ENCODE measurements at places on chromosomes 2 and 18.
A peak's percentile ranks its signal among the peaks of the same experiment; 100 is the strongest.

- no peak for DNase-seq
Observed at GRCh38 chr18:69400253-69400975, at the start of gene DOK6. Gene DOK6, plus strand, starts transcription at chr18:69400888.

GRCh38 chr2:216371721-216372702 is at the start of gene MARCHF4:
Gene MARCHF4, minus strand, starts transcription at chr2:216372483. Its CDS starts 2,223 bp downstream, at chr2:216370260.
- DNase-seq, result peak; percentile 72

GRCh38 chr2:128012698-128013097 is 15.2 kb downstream of the SAP130 start:
- no peak for DNase-seq

- no peak for DNase-seq
Observed at GRCh38 chr18:27750014-27750413, 426.9 kb downstream of the CDH2 start.

GRCh38 chr2:106124106-106124756 is 69.9 kb downstream of the UXS1 start:
- no peak for DNase-seq

GRCh38 chr2:10146366-10147005 is 23.9 kb downstream of the RRM2 start:
- no peak for DNase-seq

DNA sequence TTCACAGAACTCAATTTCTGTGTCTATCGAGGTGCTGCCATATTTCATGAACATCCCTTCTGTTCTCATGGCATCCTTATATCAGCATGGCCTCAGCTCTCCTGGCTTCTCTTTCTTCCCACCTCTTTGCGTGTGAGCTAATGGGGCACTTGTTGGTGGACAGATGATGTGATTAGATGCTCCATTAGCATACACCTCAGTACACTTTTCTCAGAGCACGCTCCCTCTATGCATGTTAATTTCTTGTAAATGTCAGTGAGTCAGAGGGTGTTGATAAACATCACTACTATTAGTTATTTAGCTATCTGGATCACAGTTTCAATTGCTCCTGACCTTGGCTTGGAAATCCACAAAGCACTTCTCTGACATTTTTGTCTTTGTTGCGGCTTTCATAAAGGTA is 159.4 kb downstream of the CD8B2 start:
- DNase-seq, result no peak

GRCh38 chr2:147051814-147052213 is 793.0 kb upstream of the ACVR2A start:
- no peak for DNase-seq

DNA sequence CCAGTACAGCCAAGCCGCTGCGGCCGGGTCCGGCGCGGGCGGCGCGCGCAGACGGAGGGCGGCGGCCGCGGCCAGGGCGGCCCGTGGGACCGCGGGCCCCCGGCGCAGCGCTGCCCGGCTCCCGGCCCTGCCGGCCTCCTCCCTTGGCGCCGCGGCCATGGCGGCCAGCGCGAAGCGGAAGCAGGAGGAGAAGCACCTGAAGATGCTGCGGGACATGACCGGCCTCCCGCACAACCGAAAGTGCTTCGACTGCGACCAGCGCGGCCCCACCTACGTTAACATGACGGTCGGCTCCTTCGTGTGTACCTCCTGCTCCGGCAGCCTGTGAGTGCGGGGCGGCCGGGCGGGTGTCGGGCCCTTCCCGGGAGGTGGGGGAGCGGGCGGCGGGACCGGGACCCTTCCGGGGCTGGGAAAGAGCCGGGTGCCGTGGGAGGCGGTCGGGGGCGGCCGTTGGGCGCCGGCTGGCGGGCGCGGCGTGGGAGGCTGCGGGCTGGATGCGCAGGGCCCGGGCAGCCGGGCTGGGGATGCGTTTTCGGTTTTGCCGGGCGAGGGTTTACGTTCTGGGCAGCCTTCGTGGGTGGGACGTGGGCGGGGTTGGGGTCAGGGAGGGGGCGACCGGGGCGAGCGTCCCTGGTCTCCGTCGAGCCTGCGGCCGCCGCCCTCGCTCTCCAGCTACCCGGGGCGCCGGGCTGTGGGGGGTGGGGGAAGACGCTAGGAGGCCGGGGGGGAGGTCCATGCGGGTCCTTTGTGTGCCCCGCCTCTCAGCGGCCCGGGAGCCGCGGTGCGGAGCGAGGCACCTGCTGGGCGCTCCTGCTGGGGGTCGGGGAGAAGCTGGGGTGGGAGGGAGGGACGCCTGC is 537 bp downstream of the AGFG1 start:
- DNase-seq, result peak; percentile 55

DNA sequence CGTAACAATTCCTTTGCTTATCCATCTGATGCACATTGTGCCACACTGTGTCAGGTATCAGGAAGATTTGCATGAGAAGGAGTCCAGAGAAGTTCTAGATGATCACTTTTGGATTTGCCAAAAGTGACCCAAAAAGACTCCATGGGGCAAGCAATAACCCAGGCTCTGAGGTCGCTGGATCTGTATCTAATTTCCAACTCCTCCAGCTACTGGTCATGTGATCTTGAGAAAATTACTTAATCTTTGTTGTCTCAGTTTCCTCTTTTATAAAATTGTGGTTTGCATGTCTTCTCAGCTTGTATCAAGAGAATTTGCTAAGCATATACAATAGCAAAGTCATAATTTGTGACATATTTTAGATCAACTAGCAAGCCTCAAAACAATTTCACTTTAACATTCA is 61.3 kb upstream of the ITGA4 start:
- DNase-seq, result no peak

GRCh38 chr18:35387152-35387571 is 10.0 kb upstream of the ZNF396 start:
- DNase-seq, result no peak

DNA sequence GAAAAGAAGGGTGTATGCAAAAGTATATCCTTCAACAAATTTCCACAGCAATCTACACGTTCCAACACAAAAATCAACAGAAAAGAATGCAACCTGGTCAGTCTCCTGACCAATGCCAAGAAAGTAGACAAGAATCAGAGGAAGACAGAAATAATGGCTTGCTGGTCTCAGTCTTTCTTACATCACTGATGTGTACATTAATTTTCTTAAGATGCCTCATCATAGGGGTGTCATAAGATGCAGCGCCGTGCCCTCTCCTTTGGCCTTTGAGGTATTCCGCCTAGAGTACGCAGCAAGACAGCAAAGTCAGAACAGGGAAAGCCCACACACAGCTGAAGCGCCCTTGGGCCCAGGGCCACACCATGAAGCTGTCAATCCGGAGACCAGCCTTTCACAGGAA is 112.9 kb downstream of the RIF1 start:
- no peak for DNase-seq

DNA sequence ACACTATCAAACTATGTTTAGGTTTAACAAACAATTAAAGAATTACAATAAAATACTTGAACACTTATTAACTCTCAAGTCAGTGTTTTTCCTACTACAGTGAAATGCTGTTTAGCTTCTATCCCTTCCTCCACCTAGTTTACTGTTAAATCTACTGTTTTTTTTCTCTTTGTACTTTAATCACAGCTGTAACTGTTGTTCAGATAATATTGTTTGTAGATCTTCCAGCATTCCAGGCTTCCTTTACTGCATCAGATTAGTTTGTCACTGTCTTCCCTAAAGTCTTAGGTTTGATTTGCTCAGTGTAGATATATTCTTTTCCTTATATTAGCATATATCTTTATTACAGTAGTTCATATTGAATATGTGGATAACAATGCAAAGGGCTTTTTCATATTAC is 22.5 kb downstream of the BIRC6 start:
- DNase-seq, result no peak

GRCh38 chr2:186862869-186863709 is 14.1 kb upstream of the ZSWIM2 start:
- no peak for DNase-seq

DNA sequence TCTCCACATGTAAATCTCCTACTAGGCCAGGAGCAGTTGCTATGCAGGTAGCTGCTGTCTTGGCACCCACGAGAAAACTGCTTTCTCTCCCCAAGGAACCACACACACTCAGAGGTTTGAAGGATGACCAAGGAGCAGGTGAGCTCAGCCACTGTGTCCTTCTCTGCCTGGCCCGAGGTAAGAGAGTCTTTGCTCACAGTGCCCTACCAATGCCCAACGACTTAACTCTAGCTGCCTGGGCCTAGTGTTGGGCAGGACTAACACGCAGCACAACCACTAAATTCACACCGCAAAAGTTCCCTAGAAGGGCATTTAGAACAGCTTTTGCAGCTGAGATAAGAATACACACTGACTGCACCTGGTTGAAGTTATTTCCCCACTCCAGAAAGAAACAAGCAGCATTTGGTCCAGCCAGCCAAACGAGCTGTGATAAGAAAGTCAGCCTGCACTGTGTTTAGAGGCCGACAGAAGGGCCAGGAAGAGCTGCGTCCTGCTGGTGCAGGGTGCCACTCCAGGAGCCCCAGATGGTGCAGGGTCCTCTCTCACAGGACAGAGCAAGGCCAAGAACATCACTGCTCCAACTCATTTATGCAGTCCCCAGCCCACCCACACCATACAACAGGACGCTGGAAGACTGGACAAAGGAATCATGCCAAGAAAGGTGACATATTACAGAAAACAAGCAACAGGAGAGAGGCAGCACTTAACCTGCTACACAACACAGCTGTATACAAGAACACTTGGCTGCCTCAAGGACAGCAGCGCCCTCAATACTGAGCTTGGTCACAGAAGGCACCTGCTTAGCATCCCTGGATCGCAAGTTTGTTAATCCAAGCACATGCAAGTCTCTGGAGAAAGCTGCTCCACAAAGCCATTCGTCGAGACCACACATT is 12.5 kb downstream of the HDLBP start:
- no peak for DNase-seq

DNA sequence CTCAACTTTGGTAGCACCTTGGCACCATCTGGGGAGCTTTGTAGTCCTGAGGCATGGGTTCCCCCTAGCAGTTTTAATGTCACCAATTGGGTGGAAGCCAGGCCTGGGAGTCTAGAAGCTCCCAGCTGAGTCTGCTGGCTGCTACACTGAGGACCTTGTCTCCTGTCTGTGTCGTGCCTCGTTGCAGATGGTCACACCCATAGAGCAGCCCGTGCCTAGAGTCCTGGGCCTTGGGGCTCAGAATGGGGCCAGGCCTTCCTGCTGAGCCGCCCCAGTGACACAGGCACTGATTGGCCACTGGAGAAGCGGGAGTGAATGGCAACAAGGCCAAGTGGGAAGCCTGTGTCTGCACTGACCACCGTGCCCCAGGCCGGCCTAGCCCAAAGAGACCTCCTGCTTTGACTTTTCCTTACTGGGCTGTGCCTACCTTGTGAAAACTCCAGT is 113.2 kb downstream of the SH3RF3 start:
- no peak for DNase-seq

GRCh38 chr2:16069663-16069932 is 129.2 kb downstream of the MYCN start:
- DNase-seq, result no peak

- DNase-seq, result no peak
Observed at GRCh38 chr2:73850009-73850408, 21.2 kb downstream of the STAMBP start.

GRCh38 chr2:51960841-51961335 is 929.0 kb upstream of the NRXN1 start:
- no peak for DNase-seq

GRCh38 chr2:172698041-172698863 is 37.4 kb upstream of the RAPGEF4 start:
- DNase-seq, result no peak

- no peak for DNase-seq
Observed at GRCh38 chr18:9952633-9953416, 39.0 kb downstream of the VAPA start.

- DNase-seq, result no peak
Observed at GRCh38 chr18:12645254-12645653, 12.7 kb downstream of the SPIRE1 start.

DNA sequence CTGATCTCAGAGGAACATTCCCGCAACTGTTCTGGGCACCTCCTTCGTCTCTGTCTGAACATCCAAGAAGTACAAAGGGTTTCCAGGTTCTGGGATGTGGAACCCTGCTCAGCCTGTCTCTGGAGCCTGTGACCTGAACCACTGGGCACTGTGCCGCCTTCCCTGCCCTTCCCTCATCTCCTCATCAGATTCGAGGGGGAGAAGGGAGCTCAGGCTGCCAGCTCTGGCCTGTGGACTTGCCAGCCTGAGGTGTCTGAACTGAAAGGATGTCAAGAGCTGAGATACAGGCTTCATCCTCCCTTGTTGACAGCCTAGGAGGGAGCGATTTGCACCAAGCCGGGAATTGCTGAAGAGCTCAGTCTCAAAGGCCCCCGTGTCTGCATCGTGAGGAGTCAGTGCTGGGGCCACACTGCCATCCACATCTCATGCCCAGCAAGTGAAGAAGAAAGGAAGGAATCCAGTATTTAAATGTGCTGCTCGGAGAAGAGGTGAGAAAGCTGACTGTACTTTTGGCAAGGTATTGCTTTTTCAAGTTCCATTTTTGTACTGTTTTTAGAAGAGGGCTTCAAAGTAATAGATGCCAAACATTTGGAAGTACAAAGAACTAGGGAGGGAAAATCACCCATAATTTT is 12.6 kb downstream of the NEU2 start:
- no peak for DNase-seq

DNA sequence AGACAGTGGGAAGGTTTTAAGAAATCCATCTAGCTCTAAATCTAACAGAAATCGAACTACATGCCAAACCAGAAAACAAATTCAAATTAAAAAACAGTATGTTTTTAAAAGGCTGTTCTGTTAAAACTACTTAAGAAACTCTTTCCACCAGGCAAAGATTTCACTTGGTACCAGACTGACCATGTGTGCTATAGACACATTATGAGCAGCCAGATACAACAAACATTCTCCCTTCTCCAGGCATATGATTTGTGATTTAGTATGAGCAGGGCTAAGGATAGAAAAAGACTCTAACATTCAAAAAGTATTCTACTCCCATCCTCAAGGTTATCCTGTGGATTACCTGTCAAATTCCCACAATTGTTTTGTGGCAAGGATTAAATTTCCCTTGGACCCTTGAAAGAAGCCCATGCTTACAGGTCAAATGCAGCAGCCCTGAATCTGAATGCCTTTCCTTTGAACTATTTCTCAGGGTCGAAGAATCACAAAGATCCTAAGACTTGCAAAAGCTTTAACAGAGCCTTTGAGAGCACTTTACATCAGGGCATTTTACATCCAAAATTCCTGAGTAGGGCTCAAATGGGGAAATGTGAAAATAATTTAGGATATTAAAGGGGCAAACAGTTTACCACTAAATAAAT is 42.5 kb upstream of the TTC32 start:
- no peak for DNase-seq

DNA sequence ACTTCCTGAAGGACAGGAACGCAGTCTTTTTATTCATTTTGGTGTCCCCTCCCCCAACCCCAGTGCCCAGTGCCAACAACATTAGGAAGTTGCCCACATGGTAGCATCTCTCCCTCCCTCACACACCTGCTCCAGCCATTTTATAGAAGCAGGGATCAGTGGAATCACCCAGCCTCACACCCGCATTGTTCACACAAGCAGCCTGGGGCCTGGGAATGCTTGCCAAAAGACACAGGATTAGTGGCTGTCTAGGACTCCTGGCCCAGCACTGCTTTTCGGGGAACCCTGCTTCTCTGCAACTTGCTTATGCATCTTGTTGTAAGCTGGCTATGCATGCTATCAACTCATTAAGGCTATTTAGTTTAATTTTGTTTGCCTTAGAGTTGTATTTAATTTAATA is 17.9 kb downstream of the TMEM37 start:
- no peak for DNase-seq
